ENCODE measurements at places on chromosomes 13 and 19. TPM values are rescaled to one million over a fixed set of nuclear protein-coding genes. Genes with fewer than 3 reads are reported as not detected.

DNA sequence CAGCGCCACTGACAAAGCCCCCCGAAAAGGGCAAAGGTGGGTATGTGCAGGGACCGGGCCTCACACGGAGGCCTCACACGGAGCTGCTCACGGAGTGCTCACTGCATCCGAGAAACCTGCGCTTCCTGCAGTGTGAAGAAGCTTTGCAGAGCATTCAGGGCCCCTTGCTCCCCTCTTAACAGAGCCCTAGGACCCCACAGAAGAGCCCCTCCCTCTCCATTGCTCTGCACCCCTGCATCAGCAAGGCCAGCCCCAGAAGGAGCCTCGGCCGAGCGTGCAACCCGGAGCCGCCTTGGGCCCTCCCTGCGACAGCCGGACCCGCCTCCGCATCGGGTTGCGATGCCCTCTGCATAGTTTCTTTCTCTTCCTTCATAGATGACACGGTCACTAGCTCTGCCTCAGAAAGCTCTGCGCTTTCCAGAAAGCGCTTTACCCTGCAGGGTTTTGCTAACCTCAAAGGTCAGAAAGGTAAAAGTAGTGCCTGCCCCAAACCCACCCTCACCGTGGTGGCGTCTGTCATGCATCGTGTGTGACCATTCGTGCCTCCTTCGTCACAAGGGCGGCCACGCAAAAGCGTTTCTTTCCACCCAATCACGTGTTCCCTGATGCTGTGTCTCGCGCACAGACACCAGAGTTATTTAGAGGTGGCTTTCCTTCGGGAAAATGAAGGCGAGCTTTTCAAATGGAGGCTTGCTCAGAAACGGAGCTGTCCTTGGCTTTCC lies 15.7 kb upstream of the F7 start:
- no peak for DNase-seq
- no peak overlapping the region for H3K4me3 ChIP-seq
- no peaks in the 10 kb centered on the region for H3K27me3 ChIP-seq

GRCh38 chr19:12766051-12766521 lies 9.3 kb downstream of the HOOK2 start:
- H3K27me3 ChIP-seq, result no peaks in the 10 kb centered on the region
- H3K36me3 ChIP-seq, result peaks cover 52% of the 10 kb centered on the region
- no peak for DNase-seq
- no peak overlapping the region for H3K27ac ChIP-seq
- peaks cover 3% of the 10 kb centered on the region for H3K4me1 ChIP-seq

DNA sequence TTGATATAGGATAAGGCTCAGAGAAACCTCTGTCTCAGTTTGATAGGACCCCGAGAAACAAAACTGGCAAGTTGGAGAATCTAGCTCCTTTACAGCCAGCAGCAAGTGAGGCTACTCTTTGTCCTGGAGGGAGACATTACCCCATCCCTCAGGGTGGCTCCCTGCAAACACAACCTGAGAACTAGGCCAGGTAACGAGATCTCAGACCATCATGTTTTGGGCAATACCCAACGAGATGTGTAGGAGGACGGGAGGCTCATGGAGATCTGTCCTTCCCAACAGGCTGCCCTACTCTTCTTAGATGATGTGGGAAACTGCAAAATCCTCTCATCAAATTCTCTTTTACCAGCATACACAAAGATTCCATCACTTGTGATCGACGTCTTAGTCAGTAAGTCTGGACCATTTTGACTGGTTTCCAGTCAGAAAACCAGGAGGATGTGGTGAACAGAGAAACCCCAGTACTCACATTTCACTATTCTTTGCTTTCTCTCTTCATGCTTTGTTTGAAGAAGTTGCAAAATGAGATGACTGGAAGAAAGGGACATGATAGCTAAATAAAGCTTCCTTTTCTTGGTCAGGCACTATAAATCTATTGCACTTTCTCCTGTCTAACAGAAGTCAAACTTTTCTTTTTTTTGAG lies 6.0 kb upstream of the CTU1 start:
- no peaks in the 10 kb centered on the region for H3K4me1 ChIP-seq
- DNase-seq, result no peak
- no peak overlapping the region for H3K4me3 ChIP-seq

DNA sequence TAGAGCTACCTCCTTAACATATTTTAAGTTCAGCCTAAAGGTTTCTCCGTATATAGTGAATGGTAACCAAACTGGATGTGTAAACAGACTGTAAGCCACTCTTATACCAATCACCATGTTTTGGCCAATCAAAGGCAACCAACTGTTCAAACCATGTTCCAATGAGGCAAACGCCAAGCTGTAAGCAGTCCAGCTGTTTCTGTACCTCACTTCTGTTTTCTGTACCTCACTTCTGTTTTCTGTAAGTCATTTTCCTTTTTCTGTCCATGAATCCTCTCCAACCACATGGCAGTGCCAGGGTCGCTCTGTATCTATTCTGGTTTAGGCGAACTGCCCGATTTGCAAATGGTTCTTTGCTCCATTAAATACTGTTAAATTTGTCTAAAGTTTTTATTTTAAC lies 24.4 kb downstream of the COMMD6 start:
- H3K27me3 ChIP-seq, result no peaks in the 10 kb centered on the region
- no peak for DNase-seq
- no peak overlapping the region for H3K27ac ChIP-seq
- no peaks in the 10 kb centered on the region for H3K36me3 ChIP-seq
- no peaks in the 10 kb centered on the region for H3K4me1 ChIP-seq

DNA sequence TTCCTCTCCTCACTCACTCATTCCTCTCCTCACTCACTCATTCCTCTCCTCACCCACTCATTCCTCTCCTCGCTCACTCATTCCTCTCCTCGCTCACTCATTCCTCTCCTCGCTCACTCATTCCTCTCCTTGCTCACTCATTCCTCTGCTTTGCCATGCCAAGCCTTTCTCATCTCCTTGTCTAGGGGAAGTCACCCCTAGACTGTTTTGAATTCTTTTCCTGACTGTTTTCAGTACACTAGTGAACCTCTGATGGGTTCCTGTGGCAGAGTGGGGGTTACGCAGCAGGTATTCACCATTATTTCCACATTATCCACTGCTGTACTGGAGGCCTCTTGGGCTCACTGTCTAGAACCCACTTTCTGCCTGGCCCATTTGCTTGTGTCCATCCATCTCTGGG lies 1.2 kb downstream of the CYP4F8 start:
- H3K4me3 ChIP-seq, result no peak overlapping the region
- H3K36me3 ChIP-seq, result no peaks in the 10 kb centered on the region
- no peak for DNase-seq
- H3K4me1 ChIP-seq, result no peaks in the 10 kb centered on the region

DNA sequence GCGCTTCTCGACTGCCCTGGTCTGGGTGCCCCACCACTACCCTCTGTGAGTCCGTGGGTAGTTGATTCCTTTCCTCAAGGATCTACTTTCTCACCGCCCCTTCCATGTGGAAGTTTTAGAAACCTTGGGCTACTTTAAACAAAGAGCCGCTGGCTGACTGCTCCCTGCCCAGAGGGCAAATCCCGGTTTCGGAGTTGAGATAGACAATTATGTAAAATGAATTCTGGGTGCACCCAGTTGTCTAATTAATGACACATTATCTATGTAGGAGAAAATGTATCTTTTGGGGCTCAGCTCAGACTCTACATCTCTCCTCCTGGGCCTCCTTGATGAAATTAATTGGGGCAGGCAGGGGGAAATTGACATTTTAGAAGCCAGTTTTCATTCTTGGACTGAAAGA lies 305.4 kb downstream of the UQCRFS1 start:
- no peak overlapping the region for H3K27ac ChIP-seq
- peaks cover 7% of the 10 kb centered on the region for H3K27me3 ChIP-seq
- no peaks in the 10 kb centered on the region for H3K36me3 ChIP-seq
- H3K4me1 ChIP-seq, result no peaks in the 10 kb centered on the region

Gene ZFP14
- total RNA-seq, result 1.9 TPM

Gene ZNF415
- 4.8 TPM for total RNA-seq

Gene FAAP24
- 1.0 TPM for total RNA-seq

Gene NLRP11
- total RNA-seq, result not detected

Gene TGFBR3L
- not detected for total RNA-seq

Gene RFPL4AL1
- not detected for total RNA-seq

Gene MUC16
- total RNA-seq, result 0.04 TPM

Gene CEACAM19
- 7.1 TPM for total RNA-seq

Gene ATCAY
- total RNA-seq, result not detected

Gene LINGO3
- not detected for total RNA-seq
